ENCODE measurements at places on chromosomes 16 and 17. TPM values are rescaled to one million over a fixed set of nuclear protein-coding genes. Genes with fewer than 3 reads are reported as not detected.

Gene CRYM
- total RNA-seq, result 0.36 TPM

Gene C17orf50
- total RNA-seq, result not detected

Gene DOC2A
- total RNA-seq, result 8.1 TPM

Gene MIS12
- 36.5 TPM for total RNA-seq

Gene CCL15
- total RNA-seq, result not detected

Gene PNMT
- not detected for total RNA-seq

Gene MYH8
- total RNA-seq, result not detected

Gene CRHR1
- 3.4 TPM for total RNA-seq

Gene GPR139
- total RNA-seq, result not detected

Gene C17orf113
- total RNA-seq, result 2.2 TPM

Gene MYO15A
- 5.4 TPM for total RNA-seq

Gene FAM171A2
- total RNA-seq, result 18.1 TPM

Gene KRT14
- not detected for total RNA-seq

Gene CSNK1D
- 41.5 TPM for total RNA-seq

Gene TBX21
- not detected for total RNA-seq

Gene EXOC7
- total RNA-seq, result 72.8 TPM

Gene TMEM186
- total RNA-seq, result 6.4 TPM

Gene NOD2
- not detected for total RNA-seq

Gene CASKIN2
- total RNA-seq, result 12.6 TPM

Gene TPSG1
- total RNA-seq, result not detected

Gene CHAD
- total RNA-seq, result not detected

Gene ACE
- total RNA-seq, result not detected

Gene CDT1
- total RNA-seq, result 7.8 TPM

Gene CEP131
- total RNA-seq, result 7.7 TPM

Gene SLC6A2
- total RNA-seq, result not detected

Gene NPIPB13
- 4.0 TPM for total RNA-seq

Gene GSDMA
- total RNA-seq, result not detected

Gene SEZ6
- total RNA-seq, result 1.5 TPM

Gene CIBAR2
- total RNA-seq, result not detected

Gene KRTAP4-3
- total RNA-seq, result not detected

Gene SLFN12
- total RNA-seq, result 7.2 TPM

Gene DBNDD1
- total RNA-seq, result 19.4 TPM

Gene GPR142
- not detected for total RNA-seq

Gene GCGR
- total RNA-seq, result not detected

Gene ARL17B
- 7.1 TPM for total RNA-seq

Gene NPIPA2
- 2.7 TPM for total RNA-seq

Gene CCL2
- total RNA-seq, result 7.0 TPM

Gene SULT1A4
- 1.1 TPM for total RNA-seq

Gene DNAH2
- total RNA-seq, result 0.28 TPM

Gene IL4R
- 6.6 TPM for total RNA-seq

Gene TBX2
- not detected for total RNA-seq

Gene KRT36
- not detected for total RNA-seq

Gene NLRC3
- total RNA-seq, result not detected

Gene NPIPB6
- total RNA-seq, result 1.3 TPM

Gene CMC2
- 70.5 TPM for total RNA-seq

Gene GNAO1
- total RNA-seq, result 1.9 TPM

Gene KRT17
- total RNA-seq, result not detected

All from neural progenitor cell (in vitro differentiated cells).